ENCODE measurements at places on chromosomes 2 and 18.
A peak's percentile ranks its signal among the peaks of the same experiment; 100 is the strongest.

GRCh38 chr2:240033330-240033678 lies 3.1 kb upstream of the OR6B2 start:
- DNase-seq, result no peak

- DNase-seq, result no peak
Observed at GRCh38 chr2:29236074-29236473, 120.9 kb downstream of the CLIP4 start.

DNA sequence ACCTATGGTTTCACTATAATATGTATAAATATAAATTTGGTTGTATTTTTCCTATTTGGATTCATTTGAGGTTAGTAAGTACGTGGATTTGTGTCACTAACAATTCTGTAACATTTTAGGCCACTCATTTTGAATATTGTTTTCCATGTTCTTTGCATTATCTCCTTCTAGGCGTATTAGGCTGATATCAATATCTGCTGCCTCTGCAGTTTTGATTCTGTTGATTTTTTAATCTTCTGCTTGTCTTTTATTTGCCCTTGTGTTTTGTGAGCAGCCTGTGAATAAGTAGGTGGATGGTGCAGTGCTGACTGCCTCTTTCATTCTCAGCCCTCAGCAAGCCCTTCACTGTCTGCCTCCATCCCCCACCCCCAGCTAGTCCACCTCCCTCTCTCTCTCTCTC lies 165.7 kb upstream of the BCL2L11 start:
- DNase-seq, result no peak

DNA sequence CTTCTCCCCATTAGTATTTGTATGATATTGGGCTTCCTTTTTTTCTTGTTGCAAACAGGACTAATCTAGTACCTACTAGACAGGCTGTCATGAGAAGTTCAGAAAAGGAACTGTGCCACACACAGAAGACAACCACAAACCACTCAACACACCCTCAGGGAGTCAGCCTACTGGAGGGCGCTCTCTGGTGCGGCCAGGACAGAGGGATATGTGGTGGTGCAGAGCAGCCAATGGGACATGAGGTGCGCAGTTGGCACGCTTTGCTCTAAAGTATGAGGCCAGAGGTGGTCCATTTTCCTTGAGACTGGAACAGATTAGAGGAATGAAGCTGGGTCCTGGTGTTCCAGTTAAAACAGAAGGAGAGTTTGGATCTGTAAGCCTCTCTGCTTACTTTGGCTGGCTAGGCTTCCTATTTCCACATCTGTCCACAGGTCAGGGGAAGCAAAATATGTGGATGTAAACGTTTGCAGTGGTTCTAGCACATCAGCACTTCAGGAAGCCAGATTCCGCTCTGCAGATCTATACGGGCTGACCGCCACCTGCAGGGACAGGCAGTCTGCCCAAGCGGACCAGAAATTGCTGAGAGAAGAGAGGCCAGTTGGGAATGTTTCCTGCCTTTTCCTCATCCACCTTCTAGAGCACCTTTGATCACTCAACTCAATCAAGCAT lies 114.1 kb downstream of the GFPT1 start:
- DNase-seq, result no peak

DNA sequence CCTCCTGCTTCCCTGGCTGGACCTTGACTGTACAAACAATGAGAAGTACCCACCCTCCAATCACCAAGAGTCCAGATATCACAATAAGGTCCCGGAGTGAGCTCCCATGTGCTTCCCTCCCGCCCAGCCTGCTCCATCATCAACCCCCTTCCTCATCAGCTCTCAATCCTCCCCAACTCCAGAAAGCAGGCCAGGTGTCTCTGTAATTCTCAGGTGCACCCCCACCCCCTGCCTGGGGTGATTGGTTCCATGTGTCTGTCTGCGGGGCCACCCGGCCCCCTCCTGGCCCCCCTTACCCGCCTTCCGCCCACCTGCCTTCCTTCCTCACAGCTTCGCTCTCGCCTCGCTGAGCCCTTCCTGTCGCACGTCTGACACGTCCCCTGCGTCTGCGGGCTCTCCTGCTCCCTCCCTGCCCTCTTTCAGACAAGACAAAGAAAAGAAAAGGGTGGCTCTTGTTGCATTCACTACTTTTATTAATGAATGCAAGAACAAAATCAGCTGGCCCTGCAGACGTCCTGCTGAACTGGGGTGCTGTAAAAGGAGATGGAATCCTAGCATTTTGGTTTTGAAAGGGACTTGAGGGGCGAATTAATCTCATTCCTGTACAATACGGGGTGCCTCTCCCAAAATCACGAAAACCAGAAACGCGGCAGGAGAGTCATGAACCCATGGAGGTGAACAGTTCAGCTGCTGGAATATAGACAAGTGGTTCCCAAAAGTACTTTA lies 26.5 kb upstream of the IGFBP2 start:
- peak; percentile 18 for DNase-seq

- DNase-seq, result no peak
Observed at GRCh38 chr2:151114874-151115273, 146.8 kb downstream of the RBM43 start.

GRCh38 chr2:41698678-41699422 lies 349.0 kb upstream of the PKDCC start:
- no peak for DNase-seq

DNA sequence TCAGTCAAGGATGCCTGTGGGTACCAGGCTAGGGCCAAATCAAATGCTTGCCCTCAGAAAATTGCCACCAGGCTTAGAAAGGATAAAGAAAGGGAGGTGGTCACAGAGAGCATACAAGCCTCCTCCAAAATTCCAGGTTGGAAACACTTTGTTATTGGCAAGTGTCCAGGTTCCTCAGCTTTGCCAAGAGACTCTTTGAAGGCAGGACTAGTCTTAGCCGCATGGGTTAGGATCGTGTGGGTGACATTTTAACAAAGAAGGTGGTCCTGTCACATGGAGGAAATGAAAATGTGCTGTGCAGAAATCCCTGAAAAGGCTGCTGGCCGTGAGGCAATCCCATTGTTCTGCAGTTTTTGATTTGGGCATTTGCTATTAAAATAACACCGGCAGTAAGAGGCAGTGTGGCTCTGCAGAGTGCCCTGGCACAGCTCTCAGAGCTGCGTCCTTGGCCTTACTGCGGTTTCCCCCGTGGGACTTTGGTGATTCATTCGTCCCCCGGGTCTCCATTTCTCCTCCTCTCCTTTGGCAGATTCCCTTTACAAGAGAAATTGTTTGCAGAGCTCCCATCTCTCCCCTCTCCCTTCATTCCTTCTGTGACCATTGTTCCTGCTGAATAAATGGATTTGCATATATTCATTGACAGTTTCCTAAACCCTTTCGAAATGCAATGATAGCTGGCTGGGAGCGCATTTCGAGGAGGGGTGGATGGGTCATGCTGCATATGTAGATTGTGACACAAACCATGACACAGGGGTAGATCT lies 187.3 kb downstream of the VAPA start:
- DNase-seq, result no peak

DNA sequence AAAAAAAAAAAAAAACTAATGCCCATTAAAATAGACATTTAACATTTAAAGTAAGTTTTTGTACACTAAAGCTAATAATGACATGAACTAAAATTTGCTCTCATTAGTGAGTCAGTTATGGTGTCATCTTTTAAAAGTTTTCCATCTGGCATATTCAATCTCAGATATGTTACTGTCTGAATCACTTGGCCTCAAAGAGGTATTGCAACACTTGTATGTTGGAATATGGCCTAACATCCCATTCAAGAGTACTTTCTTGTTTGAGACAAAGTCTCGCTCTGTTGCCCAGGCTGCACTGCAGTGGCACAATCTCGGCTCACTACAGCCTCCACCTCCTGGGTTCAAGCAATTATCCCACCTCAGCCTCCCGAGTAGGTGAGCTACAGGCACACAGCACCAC lies 169.7 kb downstream of the TMEM163 start:
- DNase-seq, result no peak

- DNase-seq, result no peak
Observed at GRCh38 chr18:74288730-74289129, 3.0 kb downstream of the CYB5A start.

- DNase-seq, result no peak
Observed at GRCh38 chr2:172431463-172431862, 4.1 kb downstream of the ITGA6 start.

DNA sequence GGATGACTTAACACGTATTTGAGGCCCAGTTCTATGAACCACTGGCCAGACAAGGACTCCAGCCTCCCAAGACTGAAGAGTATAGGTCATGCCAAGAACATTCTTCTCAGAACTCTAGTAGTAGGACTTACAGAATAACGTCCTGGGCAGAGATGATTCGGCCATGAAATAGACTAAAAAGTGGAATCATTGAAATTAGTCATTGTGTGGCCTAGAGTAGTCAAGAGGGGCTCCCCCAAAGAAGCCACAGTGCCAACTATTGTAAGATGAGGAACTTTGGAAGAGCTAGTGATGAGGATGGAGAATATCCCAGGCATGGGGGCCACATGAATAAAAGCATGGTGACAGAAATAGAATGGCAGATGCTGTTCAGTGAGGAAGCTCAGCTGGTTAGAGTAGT lies 101.1 kb downstream of the TRIB2 start:
- DNase-seq, result no peak

DNA sequence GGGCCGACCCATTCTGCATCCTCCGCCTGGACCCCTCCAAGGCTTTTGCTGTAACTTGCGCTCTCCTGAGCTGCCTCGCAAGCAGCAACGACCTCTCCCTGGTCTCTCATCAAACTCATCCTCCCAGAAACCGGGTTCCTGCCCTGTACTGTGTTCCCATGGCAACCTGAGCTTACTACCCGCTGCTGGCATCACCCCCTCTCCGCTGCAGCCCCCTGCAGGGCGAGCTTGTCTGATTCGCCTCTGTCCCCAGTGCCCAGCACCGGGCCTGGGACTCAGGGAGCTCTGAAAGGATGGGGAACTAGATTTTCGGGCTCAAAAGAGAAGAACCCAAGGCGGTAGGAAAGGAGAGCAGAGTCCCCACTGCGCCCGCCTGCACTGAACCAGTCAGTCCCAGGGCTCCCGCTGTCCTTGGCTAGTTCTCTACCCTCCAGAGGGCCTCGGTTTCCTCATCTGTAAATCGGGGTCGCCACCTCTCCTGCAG lies 463 bp downstream of the HS1BP3 start:
- no peak for DNase-seq

GRCh38 chr2:74696829-74697228 lies 42.8 kb downstream of the SEMA4F start:
- no peak for DNase-seq

DNA sequence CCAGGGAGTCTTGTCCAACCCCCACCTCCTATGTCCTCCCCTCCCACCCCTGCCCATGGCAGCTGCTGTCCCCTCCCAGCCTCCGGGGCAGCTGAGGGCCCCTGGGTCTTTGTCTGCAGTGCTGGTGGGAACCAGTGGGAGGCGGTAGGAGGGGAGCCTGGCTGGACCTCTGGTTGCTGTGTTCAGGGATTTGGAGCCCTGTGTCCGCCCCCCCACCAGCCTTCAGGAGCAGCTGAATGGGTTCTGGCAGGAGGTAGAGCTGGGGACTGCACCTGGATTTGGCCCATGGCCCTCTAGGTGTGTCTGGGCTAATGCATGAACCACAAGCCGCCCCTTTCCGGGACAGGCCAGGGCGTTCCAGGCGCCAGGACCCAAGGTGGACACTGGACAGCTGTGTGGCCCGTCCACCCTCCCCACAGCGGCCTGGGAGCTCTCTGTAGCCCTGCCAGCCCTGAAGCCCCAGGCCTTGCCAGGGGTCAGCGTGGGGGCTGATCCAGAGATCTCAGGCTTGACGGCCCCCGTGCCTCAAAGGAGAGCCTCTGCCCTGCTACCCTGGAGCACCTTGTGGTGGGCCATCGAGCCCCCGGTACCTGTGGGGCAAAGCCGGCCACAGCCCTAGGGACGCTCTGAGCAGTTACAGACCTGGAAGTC lies 25.4 kb downstream of the GPC1 start:
- DNase-seq, result no peak

- no peak for DNase-seq
Observed at GRCh38 chr2:62254424-62255266, 58.7 kb downstream of the B3GNT2 start.

DNA sequence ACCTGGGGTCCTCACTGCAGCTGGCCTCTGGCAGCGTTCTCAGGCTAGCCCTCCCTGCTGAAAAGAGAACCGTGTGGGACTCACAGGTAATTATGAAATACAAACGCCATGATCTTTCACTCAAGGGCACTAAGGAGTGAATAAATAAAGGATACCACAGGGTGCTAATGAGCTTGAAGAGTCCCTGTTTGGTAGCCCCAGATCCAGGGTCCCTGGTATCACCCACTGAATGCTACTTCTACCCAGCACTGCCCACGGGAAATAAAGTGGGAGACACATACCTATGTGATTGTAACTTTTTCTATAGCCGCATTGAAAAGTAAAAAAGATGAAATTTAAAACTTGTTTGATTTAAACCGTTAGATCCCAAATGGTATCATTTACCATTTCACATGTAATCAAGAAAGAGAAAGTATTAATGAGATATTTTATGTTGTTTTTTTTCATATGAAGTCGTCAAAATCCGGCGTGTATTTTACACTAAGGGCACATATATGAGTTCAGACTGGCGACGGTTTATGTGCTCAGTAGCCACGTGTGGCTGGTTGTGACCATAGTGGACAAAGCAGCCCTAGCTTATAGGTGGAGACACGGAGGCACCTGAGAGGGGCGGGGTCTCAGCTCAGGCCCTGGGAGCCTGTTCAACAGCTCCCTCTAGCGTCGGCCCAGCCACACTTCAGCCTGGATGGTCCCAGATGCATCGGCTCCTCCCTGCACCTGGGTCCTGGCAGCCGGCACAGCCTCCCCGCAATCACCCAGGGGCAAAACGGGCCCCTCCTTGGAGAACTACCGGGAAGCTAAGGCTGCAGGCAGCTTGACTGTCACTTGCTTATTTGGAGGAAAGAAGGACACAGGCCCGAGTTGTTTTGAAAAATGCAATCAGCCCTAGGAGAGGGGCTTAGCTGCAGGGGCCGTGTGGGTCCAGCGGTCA lies 39.2 kb downstream of the ODC1 start:
- DNase-seq, result peak; percentile 76

GRCh38 chr2:191728750-191729624 lies 51.1 kb downstream of the NABP1 start:
- DNase-seq, result no peak

DNA sequence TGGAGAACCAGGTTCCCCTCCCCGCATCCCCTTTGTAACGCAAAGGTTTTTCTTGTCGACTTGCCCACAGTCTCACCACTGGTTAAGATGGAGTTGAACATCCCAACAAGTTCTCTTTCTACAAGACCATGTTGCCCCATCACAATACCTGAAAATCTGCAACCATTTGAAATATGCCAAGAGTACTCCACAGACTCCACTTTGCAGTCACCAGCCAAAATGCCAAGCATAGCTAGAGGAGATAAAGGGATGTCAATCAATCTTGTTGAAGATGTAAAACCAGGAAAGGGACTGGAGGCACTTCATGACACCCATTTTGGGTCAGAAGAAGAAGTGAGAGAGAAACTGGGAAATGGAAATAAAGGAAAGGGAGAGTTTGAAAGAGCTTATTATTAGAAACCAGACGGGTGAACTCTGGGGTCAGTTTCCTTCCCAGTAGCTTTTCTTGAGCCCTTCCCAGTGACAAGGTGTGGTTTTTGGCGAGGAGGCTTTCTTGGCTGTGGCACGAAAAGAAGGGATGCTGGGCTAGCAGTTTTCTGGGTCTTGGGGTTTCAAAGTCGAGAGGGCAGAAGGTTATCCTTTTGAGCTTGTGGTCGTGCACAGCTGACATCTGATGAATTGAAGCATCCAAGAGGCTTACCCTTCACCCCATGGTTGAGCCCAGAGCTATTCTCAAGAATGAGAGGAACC lies 79.3 kb downstream of the ACAA2 start:
- no peak for DNase-seq

Measured in activated CD4-positive, alpha-beta T cell treated with anti-CD3 and anti-CD28 coated beads for 24 hours (primary cell).